Neural progenitor cell (in vitro differentiated cells): ENCODE measurements at places on chromosomes 6 and 20. TPM values are rescaled to one million over a fixed set of nuclear protein-coding genes. Genes with fewer than 3 reads are reported as not detected.

The DEFB132 gene
- total RNA-seq: not detected in 2 replicates

The TMEM244 gene
- total RNA-seq: not detected in 2 replicates

The DPPA5 gene
- not detected in 2 replicates for total RNA-seq

The NOX3 gene
- not detected in 2 replicates for total RNA-seq

The BCKDHB gene
- 48.2 and 48.5 TPM in 2 replicates for total RNA-seq

The RNF144B gene
- total RNA-seq: 0.15 and 0.75 TPM in 2 replicates

The SAMD10 gene
- 0.19 and 4.9 TPM in 2 replicates for total RNA-seq

The SMPDL3A gene
- total RNA-seq: 1.2 and 2.0 TPM in 2 replicates

DNA sequence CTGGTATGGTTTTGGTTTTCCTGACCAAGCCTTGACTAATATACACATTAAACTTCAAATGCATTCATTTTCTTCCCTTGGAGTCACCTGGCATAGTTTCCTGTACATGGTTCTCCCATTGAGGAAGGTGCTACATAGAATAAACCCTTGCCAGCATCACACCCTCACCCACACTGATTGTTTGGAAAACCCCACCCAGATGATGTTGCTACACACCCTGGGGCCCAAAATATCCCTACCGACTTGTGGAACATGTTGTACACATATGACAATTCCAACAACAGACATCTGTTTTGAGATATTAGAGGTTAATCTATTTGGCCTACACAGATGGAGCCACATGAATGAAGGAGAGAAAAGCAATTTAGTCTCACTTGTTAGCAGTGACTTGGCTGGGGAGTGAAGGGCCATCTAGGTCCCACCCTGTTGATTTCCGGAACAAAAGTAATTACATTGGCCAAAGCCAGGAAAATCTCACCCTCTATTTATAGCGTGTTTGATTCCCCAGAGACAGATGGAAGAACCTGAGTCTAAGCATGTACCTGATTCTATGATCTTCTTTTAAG lies 606.0 kb upstream of the BTBD3 start:
- H3K27me3 ChIP-seq: no peaks in the 10 kb centered on the region
- H3K36me3 ChIP-seq: no peaks in the 10 kb centered on the region
- H3K27ac ChIP-seq: no peak overlapping the region

- DNase-seq: no peak
- no peaks in the 10 kb centered on the region for H3K4me1 ChIP-seq
- no peaks in the 10 kb centered on the region for H3K27me3 ChIP-seq
- H3K36me3 ChIP-seq: no peaks in the 10 kb centered on the region
- H3K27ac ChIP-seq: no peak overlapping the region
- H3K4me3 ChIP-seq: no peak overlapping the region
These were observed 76.1 kb upstream of the SLC4A11 start for GRCh38 chr20:3315136-3315535.

- no peak overlapping the region for H3K4me3 ChIP-seq
- peaks cover 20% of the 10 kb centered on the region for H3K4me1 ChIP-seq
- no peaks in the 10 kb centered on the region for H3K27me3 ChIP-seq
- H3K27ac ChIP-seq: peak overlapping the region; percentile 53
- no peaks in the 10 kb centered on the region for H3K36me3 ChIP-seq
These were observed 84.3 kb downstream of the PFDN4 start for GRCh38 chr20:54292185-54292584.

GRCh38 chr6:79604583-79605037 lies 26.5 kb upstream of the SH3BGRL2 start:
- no peaks in the 10 kb centered on the region for H3K36me3 ChIP-seq
- H3K4me1 ChIP-seq: peaks cover 4% of the 10 kb centered on the region
- no peak overlapping the region for H3K27ac ChIP-seq
- H3K4me3 ChIP-seq: no peak overlapping the region
- no peak for DNase-seq

DNA sequence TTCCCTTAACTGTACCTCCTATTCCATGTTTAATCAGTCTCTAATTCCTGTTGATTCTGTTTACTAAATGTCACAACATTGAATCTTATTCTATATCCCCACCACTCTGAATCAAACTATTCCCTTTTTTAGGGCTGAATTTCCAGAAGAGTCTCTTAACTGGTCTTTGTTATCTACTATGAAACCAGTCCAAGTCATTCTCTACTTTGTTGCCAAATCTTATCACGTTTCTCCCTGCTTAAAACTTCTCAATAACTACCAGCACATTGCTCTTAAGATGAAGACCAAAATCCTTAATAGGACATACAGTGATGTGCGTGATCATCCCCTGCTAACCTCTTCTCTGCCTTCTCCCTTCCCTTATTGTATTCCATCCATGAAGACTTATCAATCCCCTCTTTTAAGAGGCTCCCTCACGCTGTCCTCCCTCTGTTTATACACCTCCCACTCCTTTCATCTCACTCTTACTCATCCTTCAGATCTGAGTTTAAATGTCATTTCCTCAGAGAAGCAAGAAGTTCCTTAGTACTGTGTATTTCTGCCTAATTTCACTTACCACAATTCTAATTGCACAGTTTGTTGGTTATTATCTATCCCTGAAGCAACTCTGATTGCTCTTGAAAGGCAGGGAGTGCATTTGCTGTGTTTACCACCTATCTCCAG lies 143.0 kb upstream of the AHI1 start:
- H3K4me3 ChIP-seq: no peak overlapping the region
- H3K4me1 ChIP-seq: no peaks in the 10 kb centered on the region
- H3K36me3 ChIP-seq: no peaks in the 10 kb centered on the region
- no peak for DNase-seq
- H3K27me3 ChIP-seq: no peaks in the 10 kb centered on the region

DNA sequence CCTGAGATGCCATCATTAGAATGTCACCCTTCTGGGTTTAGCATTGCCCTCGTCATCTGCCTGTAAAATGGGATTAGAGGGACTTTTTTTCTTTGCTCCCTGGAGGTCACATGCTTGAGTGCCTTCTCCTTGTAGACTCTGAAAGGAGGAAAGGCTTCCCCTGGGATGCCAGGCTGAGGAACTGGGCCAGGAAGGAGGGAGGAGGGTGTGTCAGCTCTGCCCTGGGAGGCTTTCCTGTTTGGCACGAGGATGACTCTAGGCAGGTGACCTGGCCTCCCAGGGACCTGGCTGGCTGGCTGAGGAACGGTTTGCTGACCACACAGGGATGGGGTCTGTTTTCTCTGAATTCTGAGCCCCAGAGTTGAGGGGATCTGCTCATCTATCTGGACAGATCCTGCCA lies 137.9 kb upstream of the RNF24 start:
- DNase-seq: peak; percentile 74
- peaks cover 27% of the 10 kb centered on the region for H3K27me3 ChIP-seq
- H3K36me3 ChIP-seq: no peaks in the 10 kb centered on the region
- H3K4me1 ChIP-seq: peaks cover 21% of the 10 kb centered on the region
- no peak overlapping the region for H3K27ac ChIP-seq

DNA sequence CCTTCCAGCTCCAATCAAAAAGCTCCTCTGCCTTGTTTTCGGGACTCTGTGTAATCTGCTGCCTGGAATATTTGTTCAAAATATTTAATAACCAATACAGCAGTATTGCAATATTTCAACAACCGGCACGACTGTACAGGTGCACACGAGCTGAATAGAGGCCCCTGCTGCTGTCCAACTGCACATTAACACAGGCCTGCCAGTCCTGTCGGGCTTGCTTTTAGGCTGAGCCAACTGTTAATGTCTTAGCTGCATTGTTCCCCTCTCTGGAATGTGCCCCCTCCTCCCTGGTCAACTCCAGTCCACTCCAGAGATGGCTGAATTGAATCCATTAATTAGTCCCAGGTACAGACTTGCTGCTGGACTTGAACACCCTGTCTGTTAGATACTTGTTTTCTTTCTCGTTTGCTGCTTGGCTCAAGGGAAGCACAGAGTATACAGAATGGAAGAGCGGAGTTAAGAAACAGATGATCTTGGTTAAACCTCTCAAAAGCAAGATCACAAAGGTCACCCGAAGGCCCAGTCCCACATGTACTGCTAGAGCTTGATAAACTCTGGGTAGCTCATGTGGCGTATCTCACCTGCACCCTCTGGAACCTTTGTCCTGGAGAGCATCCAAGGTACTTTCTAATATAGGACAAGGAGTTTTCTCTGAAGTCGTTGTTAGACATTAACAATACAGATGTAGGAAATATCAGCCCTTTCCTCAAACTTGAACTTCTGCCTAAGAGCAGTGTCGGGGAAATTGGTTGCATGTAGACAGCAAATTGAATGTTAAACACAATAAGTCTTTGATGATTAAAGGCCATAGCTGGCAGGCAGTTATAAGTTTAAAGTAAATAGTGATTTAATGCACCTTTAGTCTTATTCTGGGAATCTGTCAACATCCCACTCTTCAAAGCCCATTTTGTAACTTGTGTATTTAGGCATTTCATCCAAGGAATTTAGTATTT lies 31.9 kb downstream of the SHLD1 start:
- no peaks in the 10 kb centered on the region for H3K27me3 ChIP-seq
- H3K36me3 ChIP-seq: no peaks in the 10 kb centered on the region
- no peak overlapping the region for H3K4me3 ChIP-seq
- DNase-seq: peak; percentile 54
- no peak overlapping the region for H3K27ac ChIP-seq
- no peaks in the 10 kb centered on the region for H3K4me1 ChIP-seq

DNA sequence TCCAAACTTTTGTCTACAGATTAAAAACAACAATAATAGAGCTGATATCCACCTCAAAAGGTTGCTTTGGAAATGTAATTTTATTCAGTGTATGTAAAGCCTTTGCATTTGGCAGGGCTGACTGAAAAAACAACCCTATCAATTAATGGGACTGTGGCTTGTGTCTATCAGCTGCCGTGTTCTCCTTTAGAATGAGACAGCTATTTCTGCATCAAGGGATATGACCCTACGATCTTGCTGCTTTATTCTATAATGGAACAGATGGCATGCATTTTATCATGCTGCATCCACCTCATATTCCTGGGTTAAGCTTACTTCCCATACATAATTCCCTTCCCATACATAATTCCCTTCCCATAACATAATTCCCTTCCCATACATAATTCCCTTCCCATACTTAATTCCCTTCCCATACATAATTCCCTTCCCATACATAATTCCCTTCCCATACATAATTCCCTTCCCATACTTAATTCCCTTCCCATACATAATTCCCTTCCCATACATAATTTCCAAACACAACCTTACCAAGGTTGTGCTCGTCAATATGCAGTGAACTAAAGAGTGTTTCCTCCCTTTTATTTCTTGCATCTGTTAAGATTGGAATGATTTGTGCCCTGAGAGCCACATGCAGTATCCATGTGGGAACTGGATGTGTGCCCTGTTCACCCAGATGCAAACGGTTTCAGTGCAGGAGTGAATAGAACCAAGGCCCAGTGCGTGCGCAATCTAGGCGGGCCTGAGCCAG lies 26.8 kb downstream of the SERPINB6 start:
- H3K4me3 ChIP-seq: no peak overlapping the region
- no peak for DNase-seq
- no peaks in the 10 kb centered on the region for H3K36me3 ChIP-seq
- H3K27me3 ChIP-seq: no peaks in the 10 kb centered on the region

DNA sequence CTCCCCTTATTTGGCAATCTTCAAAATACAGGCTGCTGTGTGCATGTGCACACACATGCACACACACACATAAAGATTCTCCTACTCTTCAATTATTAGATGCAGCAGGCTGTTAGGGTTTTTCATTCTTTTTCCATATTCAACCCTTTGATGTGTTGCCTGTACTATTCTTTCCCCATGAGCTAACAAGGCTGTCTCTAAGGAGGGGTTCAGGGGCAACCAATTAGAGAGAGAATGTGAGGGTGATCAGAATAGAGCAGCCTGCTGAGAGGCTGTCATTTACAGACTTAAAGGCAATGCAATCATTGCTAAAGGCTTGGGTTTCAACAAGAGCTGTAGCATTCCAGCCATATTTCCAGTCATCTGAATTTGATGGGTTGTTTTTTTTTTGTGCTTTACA lies 467.4 kb upstream of the ID4 start:
- DNase-seq: peak; percentile 49
- H3K4me3 ChIP-seq: no peak overlapping the region

DNA sequence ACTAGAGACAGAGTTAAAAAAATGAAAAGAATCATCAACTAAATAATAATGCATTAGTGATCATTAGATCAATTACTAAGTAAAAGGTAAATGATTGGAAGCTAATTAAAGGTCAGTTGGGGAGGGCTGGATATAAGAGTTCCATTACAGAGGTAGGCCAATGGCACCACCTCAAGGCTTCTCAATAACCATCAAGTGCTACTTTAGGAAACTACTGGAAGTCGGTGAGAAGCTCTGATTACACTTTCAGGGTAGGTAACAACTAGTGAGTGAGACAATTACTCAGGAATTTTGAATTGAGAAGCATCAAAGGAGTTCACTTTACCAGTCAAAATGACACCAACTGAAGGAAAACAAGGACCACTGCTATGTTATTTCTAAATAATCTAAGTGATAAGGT lies 90.2 kb upstream of the HDAC2 start:
- DNase-seq: no peak
- H3K36me3 ChIP-seq: no peaks in the 10 kb centered on the region
- H3K27me3 ChIP-seq: no peaks in the 10 kb centered on the region
- no peak overlapping the region for H3K27ac ChIP-seq
- no peak overlapping the region for H3K4me3 ChIP-seq

- peaks cover 31% of the 10 kb centered on the region for H3K4me1 ChIP-seq
- H3K27ac ChIP-seq: no peak overlapping the region
- H3K4me3 ChIP-seq: no peak overlapping the region
- H3K36me3 ChIP-seq: no peaks in the 10 kb centered on the region
- DNase-seq: no peak
These were observed 200.3 kb downstream of the EPM2A start for GRCh38 chr6:145534989-145535388.

DNA sequence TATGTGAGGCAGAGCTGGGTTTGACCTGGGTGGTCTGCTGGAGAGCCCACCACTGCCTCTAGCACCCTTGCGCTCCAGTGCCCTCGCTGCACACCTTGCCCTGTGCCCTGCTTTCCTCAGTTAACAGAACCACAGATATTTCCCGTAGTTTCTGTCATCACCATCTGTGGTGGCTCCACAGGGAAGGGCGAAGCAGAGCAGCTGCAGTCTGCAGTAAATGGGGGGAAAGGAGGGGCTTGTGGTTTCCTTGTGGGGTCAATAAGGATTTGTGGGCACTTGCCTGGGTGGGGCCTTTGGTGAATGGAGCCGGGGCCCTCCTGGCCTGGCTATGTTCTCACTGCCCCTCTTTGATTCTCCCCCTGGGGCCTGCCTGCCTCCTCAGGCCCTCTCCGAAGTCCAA lies 21.2 kb upstream of the CCDC167 start:
- no peak for DNase-seq
- H3K36me3 ChIP-seq: no peaks in the 10 kb centered on the region
- H3K4me1 ChIP-seq: peaks cover 13% of the 10 kb centered on the region

GRCh38 chr20:36399147-36399968 lies 93.2 kb downstream of the DLGAP4 start:
- peak; percentile 83 for DNase-seq
- no peak overlapping the region for H3K4me3 ChIP-seq
- no peaks in the 10 kb centered on the region for H3K4me1 ChIP-seq
- H3K27ac ChIP-seq: no peak overlapping the region

GRCh38 chr6:14197118-14197517 lies 79.5 kb downstream of the CD83 start:
- peaks cover 16% of the 10 kb centered on the region for H3K4me1 ChIP-seq
- DNase-seq: no peak
- H3K4me3 ChIP-seq: no peak overlapping the region
- H3K27me3 ChIP-seq: no peaks in the 10 kb centered on the region
- H3K27ac ChIP-seq: no peak overlapping the region

GRCh38 chr6:27568226-27568897 lies 95.5 kb upstream of the ZNF184 start:
- no peak overlapping the region for H3K27ac ChIP-seq
- H3K4me3 ChIP-seq: no peak overlapping the region
- peaks cover 44% of the 10 kb centered on the region for H3K27me3 ChIP-seq

GRCh38 chr6:21496706-21497105 lies 96.8 kb upstream of the SOX4 start:
- no peak overlapping the region for H3K4me3 ChIP-seq
- H3K4me1 ChIP-seq: no peaks in the 10 kb centered on the region

GRCh38 chr6:166862978-166863530 lies 93.3 kb downstream of the RNASET2 start:
- DNase-seq: no peak
- H3K4me3 ChIP-seq: peak overlapping the region; percentile 70
- H3K36me3 ChIP-seq: no peaks in the 10 kb centered on the region
- H3K27me3 ChIP-seq: peaks cover 35% of the 10 kb centered on the region
